IMR-90 (cell line): ENCODE measurements at places on chromosomes 12 and 14. TPM values are rescaled to one million over a fixed set of nuclear protein-coding genes. Genes with fewer than 3 reads are reported as not detected.

GRCh38 chr12:6613776-6614512, 6.8 kb upstream of the CHD4 start:
- DNase-seq: peak; percentile 99

KRT78 gene
- total RNA-seq: not detected in 2 replicates

DNA sequence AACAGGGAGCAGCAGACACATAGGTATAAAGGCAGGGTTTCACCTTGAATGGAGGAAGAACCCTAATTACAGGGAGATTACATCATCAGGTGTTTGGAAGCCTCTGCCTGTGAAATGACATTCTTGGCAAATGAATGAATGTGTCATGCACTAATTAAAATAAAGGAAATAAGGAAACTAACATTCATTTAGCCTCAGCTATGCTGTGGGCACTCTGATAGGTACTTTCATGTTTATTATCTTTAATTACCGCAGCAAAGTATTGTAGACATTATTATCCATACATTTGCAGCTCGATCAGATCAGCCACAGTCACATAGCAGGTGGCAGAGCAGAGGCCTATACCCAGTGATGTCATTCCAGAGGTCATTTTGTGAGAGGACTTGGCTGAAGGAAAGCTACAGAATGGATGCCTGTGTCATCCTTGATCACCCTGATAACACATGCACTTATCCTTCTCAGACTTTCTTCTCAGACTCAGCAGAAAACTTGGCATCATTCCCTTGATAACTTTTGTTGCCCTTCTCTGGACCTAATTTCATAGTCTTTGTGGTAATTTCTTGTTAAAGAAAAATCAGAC, 18.4 kb downstream of the ZNF664 start:
- DNase-seq: no peak

DNA sequence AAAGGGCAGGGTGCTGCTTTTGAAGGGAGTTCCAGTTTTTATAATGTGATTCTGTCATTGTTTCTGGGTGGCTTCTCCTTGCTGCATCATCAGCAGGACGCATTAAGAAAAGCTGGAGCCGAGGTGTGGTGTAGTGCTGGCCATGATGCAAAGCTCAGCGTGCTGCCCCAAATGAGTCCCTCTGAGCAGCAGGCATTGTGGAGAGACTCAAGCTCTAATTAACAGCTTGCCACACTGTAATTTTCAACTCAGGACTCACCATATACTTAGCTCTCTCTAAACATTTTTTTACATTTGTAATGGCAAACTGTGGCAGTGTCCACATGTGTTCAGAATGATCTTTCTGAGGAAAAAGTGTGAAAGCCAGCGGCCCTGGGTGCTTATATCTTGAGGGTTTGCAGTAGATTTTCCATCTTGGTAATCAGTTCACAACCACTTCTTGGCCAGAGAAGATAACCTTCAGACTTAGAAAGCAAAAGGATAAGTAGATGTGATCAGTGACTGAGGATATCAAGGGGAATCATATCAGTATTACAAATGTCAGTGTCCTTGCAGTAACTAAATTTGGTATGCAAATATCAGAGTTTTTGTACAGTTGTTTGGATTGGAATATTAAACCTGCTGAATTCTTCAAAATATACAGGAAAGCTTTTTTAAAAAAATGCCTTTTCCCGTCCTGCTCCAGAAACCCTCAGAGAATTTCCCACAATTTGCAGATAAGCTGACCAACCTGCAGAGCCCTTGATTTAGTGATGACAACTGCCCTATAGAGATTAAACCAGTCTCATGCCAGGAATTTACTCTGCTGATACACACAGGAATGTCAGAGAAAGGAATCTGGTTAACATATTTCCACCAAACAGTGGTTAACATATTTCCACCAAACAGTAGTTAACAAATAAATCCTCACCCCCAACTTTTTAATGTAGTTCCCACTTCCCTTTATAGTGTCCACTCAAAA, 63.6 kb downstream of the DAAM1 start:
- peak; percentile 44 for DNase-seq
